ENCODE measurements at places on chromosomes 4 and X.

DNA sequence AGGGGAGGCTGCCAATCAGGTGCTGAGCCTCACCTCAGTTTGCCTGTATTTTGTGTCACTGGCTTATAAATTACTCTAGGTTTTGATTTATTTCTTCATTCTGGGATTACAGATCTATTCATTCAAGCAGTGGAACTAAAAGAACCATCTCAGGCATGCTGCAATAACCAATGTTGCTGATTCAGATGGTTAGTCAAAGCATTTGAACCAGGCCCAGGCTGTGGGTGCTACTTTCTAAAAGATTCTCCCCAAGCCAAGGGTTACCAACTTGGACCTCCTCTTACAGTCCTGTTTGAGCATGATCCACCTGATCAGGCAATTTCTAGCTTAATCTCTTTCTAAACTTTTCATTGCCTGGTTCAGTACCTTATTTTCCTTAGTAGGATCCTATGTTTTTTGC is 67.2 kb downstream of the TMEM131L start:
- no peak for DNase-seq

- DNase-seq, result no peak
These were observed 85.4 kb downstream of the DCHS2 start for GRCh38 chr4:154406018-154406795.

DNA sequence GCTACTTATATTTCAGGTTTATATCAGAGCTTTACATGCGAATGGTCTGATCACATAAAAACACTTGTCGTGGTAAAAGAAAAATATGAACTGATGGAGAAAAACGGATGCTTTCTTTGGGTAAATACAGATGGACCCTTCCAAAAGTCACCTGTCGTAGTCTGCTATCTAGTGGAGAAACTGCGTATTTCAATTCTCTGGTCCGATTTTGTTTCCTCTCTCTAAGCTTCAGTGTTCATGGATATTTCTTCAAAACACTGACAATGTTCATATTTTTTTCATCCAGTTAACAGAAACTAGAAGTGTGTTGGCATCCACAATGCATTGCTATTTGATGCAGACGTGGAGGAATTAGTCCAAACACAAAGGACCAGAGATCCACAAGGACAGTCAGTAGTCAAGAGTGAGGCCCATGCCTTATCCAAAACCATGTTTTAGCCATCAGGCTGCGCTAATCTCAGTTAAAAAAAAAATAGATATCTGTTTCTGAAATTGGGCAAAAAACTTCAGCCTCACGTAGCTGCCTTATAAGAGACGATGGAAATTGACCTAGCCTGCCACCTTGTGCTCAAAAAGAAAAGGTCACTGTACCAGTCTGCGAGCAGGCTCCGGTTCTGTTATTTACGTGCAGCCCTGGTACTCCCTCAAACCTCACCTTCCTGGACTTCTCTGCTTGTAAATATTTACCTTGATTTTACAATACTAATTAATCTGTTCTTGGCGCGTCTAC is 16.0 kb downstream of the MEPE start:
- DNase-seq, result no peak

- no peak for DNase-seq
These were observed 145.9 kb downstream of the CPE start for GRCh38 chr4:165524532-165525190.

- DNase-seq, result no peak
These were observed 15.9 kb upstream of the PIM2 start for GRCh38 chrX:48934581-48935300.

DNA sequence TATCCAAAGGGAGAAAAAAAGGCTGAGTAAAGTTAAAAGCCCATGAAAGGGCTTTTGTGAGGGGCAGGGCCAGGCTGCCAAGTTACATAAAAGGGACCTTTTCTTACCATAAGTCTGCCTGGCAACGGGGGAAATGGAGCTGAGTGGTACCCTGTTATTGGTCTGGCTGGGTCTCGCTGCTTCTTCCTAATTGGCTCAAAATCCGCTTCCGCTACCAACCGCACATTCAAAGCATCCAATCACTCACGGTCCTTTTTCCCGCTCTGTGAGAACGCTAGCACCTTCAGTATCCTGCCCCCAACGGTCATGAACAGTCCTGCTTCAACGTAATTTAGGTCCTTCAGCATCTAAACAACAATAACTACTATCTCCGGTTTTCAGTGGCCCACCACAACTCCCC is 611 bp downstream of the TEX11 start:
- DNase-seq, result no peak

DNA sequence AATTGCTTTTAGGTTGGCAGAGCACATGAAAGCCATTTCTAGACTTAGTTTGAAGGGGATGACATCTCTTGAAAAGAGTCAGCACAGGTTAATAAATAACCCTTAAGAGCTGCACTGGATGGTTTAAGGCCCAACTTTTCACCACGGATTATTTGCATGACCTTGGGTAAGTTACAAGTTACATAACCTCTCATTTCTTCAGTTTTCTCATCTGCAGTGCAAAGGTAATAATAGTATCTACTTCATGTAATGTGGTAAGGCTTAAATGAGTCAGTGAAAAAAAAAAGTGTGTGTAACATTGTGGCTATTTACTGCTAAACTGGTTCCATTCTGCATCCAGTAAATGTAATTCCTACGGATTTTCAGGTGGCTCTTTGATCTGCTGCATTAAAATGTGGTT is 715.8 kb downstream of the CCSER1 start:
- no peak for DNase-seq

All from stimulated activated CD8-positive, alpha-beta memory T cell treated with anti-CD3 and anti-CD28 coated beads, Interleukin-15, amount 100 ng/mL, for 48 hours (primary cell).